ENCODE measurements at places on chromosomes 5 and 9.
A peak's percentile ranks its signal among the peaks of the same experiment; 100 is the strongest.

DNA sequence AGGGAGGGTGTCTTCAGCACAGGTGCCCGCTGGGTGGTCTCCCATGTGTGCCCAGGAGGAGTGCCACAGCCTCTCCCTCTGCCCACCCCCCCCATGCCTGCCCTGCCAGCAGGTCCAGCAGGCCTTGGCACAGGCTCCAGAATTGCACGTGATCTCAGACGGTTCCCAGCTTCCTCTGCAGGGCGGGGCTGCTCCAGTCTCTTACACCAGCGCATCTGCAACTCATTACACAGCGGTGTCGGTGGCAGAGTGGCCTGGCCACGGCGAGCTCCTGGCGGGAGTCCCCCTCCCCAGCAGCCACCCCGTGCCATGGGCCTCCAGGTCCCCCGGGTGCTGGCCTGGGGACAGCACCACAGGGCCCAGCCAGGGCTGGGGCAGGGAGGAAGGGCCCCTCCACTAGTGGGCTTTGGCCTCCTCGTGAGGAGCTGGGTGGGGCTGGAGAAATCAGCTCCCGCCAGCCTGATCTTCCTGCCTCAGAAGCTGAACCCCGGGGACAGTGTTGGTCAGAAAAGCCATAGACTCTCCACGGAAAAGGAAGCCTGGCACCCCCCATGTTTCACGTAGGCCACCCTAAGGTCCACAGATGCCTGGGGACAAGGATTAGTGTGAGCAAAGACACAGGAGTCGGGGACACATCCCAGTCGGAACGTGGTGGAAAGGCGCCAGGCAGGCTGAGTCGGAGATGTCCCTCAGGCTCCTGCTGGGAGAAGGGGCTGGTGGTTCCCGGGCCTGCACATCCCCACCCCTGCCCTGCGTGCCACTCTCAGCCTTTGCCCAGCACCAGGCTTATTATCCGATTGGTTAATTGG lies 40.2 kb downstream of the RXRA start:
- peak; percentile 96 for DNase-seq

DNA sequence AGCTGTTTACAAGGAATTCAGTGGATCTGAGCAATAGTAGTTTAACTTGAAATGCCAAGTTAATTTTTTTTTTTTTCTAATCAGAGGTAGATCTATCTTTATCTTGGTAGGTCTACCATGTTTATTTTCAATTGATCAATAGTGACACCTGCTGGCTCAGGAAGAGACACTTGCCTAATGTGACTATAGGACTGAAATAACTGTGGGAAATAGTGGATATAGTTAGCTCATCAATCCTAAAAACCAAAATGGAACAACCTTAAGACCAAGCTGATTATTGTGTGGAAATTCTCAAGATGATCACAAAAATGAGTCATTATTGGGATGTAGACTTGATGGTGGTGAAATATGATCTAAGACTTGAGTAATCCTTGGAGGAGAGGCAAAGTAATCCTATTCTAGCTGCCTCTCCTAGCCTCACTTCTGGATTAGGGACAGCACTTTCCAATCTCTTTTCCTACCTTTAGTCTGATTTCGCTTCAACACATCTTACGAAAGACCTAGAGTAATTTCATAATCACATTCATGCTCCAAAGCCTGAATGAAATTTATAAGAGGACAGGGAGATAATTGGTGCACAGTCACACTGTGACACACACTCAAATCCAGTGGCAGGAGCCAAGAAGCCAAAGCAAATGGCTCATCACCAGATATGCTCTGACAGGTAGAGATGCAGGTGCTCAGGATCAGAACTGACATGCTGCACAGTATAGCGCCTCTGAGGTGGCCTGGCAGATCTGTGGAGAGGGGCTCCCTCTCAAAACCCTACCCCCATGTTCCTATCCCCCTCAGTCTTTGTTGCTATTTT lies 156.3 kb downstream of the HMHB1 start:
- DNase-seq, result peak; percentile 59

DNA sequence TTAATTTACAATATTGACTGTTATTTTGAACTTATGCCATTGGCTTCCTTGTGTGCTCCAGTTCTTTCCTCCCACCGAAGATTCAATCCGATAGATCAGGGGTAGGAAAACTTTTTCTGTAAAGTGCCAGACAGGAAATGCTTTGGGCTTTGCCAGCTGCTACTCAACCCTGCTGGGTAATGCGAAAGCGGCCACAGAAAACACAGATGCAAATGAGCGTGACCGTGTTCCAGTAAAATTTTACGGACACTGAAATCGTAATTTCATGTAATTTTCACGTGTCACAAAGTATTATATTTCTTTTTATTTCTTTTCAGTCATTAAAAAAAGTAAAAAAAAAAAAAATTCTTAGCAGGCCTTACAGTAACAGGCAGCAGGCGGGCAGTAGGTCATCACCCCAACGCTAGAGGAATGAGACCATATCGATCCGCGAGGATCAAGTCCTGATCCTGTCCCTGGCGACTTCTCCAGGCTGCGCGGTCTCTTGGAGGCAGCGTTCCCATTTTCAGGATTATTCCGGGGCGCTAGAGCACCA lies 599 bp downstream of the NMRK1 start:
- DNase-seq, result peak; percentile 68

DNA sequence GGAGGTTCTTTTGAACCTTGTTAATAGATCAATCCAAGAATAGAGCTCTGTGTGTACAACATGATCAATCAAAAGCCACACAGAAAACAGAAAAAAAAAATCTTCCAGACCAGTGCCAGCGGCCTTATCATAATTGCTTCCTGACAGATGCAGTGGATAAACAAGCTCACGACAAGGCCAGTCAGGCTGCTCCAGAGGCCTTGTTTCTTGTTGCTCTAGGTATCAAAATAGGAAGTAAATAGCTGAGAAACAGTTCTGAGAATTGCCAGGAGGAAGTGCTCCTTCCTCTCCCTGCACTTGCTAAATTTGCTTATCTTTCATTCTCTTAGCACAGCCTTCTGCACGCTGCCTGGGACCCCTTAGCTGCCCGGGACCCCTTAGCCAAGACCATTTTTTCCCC lies 199.0 kb upstream of the TARS1 start:
- DNase-seq, result no peak

DNA sequence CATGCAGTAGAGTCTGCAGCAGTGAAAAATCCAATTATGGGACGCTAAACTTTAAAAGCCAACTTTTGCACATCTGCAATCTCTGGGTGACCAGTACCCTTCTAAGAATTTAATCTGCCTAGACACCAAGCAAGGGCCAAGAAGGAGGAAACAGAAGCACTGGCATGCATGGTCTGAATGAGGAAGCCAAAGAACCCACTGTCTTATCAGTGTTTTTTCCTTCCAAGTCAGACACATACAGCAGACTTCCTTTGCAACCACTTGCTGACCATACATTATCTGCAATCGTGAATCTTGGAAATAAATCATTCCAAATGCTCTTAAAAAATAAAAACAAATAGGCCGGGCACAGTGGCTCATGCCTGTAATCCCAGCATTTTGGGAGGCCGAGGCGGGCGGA lies 65.9 kb downstream of the DEPDC1B start:
- no peak for DNase-seq

DNA sequence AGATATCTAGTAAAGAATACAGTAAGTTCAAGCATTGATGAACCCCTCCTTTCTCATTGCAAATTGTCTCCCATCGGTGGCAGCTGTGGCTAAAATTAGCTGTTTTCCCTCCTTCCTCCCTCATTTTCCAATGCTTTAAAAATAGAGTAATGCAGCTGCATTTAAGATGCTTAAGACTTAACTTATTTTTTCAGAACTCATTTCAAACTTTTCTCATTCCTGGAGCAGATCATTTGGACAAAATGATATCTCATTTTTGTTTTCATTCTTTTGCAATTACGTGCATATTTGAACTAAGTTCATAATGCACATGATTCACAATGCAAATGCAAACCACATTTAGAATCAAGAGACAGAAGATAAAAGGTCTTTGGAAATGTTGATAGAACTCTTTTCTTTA lies 14.6 kb downstream of the HSPB3 start:
- peak; percentile 37 for DNase-seq

DNA sequence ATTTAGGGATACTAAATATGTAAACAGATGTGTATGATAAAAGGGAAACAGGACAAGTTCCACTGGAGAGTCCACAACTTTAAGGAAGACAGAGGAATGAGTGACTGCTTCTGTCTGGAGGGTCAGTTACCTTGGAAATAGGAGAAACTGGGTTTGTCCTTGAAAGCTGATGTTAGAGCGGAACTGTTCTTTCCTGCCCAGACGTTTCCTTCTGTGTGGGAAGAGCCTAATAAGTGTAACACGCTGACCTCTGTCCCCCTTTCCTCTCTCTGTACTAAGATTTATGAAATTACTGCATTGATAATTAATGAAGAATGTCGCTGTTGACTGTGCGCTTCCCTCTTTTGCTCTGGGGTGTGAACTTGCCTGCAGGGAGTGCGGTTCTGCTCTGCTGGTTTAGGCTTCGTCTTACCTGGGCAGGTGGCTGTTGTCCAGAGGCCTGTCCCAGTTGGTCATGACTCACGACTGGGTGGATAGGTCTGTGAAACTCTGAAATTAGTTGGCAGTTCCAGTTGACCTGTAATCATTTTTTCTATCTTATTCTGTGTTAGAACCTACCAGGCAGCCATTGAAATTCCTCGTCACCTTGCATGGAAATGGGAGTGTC lies 126.8 kb downstream of the MTRR start:
- DNase-seq, result no peak

DNA sequence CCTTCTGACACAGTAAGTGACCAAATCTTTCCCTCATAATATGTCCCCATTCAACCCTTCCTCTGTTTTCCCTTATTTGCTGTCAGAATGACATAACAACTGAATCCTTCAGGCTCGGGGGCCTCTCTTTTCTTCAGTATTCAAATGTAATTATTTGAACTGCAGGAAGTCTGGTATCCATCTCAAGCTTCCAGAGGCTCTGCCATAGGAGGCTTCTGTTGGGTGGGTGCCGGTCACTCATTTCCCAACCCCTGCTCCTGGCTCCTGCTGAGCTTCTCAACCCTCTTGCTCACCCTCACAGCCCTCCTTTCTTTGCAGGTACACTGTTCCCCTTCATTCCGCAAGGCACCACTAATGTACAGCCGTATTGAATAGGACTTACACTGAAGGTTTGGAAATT lies 151.8 kb upstream of the MAP3K1 start:
- DNase-seq, result no peak

GRCh38 chr9:36815023-36815422 lies 219.0 kb downstream of the PAX5 start:
- DNase-seq, result no peak

DNA sequence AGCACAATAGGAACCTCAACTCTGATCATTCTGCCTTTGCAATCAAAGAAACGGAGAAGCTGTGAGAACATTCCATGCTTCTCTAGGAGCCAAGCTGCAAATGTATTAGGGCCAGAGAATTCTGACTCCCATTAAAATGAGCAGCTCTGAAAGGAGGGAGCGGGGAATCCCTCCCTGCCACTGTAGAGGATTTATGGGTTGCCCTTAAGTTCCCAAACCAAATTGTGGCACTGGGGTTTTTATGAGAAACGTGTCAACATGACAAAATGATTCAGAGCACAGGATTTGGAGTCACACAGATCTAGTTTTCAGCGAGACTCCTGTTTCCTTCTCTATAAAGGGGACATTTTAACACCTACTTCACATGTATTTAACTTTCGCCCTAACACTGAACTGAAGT lies 1.8 kb downstream of the IL6ST start:
- peak; percentile 24 for DNase-seq

DNA sequence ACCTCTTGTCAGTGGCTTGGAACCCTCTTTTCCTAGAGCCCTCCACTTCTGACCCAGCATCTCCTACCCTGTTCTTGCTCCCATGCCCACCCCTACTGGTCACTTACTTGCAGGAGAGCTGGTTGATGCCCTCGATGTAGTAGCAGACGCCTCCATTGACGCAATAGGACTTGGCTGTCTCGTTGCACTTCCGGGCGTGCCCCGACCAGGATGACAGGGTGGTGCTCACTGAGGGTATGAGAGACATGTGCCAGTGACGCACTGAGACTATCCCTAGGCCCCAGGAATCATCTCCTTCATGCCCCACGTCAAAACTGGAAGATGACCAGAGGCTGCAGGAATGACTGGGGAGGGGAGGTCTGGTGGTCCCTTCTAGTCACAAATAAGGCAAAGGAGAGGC lies 76.0 kb downstream of the PSD2 start:
- no peak for DNase-seq

DNA sequence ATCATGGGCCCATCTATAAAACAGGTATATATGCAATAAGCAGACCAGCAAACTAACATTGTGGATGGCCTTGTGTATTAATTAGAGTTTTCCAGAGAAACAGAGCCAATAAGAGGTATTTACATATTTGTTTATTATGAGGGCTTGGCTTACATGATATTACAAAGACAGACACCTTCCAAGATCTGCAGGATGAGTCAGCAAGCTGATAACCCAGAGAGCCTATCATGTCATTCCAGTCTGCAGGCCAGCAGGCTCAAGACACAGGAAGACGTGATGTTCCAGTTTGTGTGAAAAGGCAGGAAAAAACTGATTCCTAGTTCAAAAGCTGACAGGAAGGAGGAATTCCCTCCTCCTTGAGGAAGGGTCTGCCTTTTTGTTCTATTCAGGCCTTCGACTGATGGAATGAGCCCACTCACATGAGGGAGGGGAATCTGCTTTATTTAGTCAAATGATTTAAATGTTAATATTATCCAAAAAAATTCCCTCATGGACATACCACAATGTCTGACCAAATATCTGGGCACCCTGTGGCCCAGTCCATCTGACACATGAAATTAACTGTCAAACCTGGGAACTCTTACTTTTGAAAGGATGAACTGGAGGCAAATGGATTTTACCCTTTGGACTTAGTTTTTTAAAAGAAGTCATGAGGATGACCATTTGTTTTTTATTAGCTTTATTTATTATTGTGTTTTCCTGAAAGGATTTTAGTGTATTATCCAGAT lies 161.2 kb upstream of the CHD1 start:
- DNase-seq, result no peak

DNA sequence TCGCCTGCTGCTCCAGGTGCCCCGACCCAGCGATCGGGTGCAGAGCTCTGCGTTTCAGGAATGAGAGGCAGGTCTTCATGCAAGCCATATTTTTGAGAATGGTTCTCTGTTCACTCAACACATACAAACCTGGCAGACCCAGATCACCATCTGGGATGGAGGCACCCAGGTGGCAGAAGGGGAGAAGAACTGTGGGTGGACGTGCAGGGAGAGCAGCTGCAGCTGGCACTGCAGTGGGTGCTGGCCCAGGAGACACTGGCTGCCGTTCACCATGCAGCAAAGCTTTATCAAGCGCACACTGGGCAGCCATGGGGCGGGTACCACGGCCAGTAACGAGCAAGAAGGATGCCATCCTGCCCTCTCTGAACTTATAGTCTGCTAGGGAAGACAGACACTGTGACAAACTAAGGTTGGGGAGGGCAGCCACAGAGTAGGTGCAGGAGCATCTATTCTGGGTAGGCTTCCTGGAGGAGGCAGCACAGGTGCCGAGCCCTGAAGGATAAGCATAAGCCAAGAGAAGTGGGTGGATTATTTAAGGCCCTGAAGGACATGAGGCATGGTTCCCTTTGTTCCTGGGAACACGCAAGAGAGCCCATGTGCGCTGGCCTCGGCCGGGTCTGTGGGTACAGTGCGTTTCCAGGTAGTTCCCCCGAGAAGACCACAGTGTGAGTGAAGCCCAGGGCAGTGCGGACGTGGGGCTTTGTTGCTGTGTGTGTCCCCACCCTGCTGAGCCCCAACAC lies 46.2 kb upstream of the FCN2 start:
- DNase-seq, result no peak

All from GM03348 (cell line).